Vagina (tissue), 2 donors: ENCODE measurements at places on chromosomes 5 and 9.

DNA sequence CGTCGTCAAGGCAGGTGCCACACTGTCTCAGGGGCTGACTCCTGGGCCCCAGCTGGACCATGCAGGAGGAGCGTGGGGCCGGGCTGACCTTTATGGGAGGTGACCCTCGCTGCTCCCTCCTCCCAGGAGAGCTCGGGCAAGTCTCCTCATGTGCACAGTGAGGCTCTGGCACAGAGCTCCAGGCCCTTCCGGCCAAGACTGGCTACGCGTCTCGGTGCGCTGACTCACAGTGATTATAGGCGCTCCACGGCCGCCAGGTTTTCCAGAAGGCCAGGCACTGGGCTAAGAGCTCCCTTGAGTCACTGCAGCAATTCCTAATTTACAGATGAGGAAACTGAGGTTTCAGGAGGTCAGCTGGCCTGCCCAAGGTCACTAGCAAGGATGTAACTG is 47.4 kb downstream of the VAV2 start:
- DNase-seq: no peak

- no peak for DNase-seq
Observed at GRCh38 chr9:30925635-30926034, 1458.8 kb upstream of the ACO1 start.

- DNase-seq: no peak
Observed at GRCh38 chr5:38434966-38435705, 121.3 kb downstream of the LIFR start.

DNA sequence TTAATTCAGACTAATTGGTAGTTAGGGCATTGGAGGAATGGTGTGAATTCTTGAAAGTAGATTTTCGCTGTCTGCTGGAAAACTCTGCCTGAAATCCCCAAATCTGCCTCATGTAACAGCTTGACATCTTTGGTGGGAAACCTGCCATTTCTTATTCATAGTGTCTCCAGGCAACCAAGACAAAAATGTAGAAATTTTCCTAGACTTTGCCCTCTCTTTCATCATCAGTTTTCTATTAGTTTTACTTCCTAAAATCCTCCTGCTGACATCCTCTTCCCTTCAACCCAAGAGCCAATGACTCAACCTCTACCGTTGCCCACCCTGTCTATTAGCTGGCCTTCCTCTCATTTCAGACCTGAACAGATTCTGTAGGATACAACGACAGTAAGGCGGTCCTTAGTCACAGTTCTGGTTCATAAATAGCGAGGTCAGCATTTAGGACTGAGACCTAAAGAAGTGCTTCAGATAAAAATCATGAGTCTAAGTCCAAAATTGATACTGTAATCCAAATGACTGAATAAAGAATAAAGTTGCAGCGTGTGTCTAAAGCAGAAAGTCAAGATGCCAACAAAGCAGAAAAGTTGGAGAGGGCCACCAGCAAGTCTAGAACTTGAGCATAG is 133.9 kb downstream of the MUSK start:
- no peak for DNase-seq

GRCh38 chr5:154477382-154478223 is 424 bp downstream of the HAND1 start:
- no peak for DNase-seq

GRCh38 chr9:34628656-34629490 is at the start of gene ARID3C:
Gene ARID3C, minus strand, starts transcription at chr9:34629066. Its CDS starts 1,052 bp downstream, at chr9:34628014.
- DNase-seq: no peak

GRCh38 chr5:5805916-5806315 is 383.4 kb downstream of the ICE1 start:
- DNase-seq: no peak

- no peak for DNase-seq
Observed at GRCh38 chr5:61167382-61167781, 5.1 kb upstream of the SMIM15 start.

DNA sequence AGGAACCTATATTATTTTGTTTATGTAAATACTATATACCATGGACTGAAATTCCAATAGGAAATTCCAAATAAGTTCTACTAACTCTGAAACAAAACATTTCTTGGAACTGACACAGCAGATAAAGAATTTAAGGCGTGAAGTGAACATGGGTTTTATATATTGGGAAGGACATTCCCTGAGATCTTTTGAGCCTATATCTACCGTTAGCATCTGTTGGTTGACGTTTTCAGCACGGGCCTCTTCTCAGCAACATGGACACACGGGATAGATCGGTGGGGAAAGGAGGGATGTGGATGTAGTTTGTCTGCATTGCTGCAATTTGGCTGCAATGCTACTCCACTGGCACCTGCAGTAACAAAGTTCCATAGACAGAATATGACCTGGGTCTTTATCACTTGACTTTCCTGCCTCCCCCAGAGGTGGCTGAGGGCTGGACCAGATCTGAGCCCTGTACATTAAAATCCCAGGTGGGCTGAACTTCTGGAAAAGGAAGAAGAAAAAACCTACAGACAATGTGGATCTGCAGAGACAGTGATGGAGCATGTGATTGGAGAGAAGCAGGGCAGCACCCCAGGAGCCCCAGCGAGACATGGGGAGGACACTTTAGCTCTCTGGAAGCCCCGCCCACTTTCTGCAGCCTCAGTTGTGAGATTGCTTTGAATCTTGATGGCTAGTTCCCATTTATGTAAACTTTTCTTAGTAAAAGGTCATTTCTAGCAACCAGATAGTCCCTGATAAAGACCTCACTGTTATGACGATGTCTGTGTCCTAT is 91.2 kb upstream of the CPEB4 start:
- DNase-seq: no peak

GRCh38 chr9:18358325-18358724 is 115.6 kb upstream of the ADAMTSL1 start:
- DNase-seq: no peak

- no peak for DNase-seq
Observed at GRCh38 chr5:111392181-111392580, 120.2 kb downstream of the STARD4 start.

GRCh38 chr9:116789081-116789480 is 102.0 kb downstream of the TRIM32 start:
- DNase-seq: no peak

DNA sequence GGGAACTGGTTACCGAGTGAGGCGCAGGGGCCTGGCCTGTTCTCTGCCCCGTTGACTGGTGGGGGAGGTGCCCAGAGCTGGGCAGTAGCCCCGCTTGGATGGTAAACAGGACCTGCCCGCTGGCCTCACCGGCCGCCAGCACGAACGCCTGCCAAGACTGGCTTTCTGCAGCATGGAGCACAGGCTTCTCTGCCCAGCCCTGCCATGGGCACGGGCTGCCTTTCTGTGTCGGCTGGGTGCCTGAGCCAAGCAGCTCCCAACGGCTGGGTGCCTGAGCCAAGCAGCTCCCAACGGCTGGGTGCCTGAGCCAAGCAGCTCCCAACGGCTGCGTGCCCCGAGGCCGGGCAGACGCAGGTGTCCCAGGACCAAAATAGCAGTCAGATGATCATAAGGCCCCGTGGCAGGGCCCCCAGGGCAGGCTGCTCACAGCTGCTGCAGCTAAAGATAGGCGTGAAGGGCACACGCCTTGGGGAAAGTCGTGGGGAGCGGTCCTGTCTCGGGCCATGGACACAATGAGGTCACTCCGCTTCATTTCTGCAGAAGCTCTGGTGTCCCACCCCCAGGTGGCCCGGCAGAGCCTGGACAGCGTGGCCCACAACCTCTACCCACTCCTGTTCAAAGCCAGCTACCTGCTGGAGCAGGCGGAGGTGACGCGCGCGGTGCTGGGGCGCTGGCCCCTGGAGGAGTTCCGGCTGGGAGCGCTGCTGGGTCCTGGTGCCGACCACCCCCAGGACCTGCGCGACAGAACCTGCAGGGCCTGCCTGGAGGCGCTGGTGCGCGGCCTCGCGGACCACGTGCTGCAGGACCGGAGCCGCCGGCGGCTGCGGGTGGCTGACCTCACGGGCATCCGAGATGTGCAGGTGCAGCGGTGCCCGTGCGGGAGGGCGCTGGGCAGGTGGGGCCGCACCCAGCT is at the start of gene LRRC14B:
TSS of gene LRRC14B (plus strand) at position 460 of the 913 bp plus-strand sequence. CDS start at position 504, 44 bp downstream.
- DNase-seq: no peak

- no peak for DNase-seq
Observed at GRCh38 chr9:91856419-91856818, 93.6 kb downstream of the ROR2 start.

DNA sequence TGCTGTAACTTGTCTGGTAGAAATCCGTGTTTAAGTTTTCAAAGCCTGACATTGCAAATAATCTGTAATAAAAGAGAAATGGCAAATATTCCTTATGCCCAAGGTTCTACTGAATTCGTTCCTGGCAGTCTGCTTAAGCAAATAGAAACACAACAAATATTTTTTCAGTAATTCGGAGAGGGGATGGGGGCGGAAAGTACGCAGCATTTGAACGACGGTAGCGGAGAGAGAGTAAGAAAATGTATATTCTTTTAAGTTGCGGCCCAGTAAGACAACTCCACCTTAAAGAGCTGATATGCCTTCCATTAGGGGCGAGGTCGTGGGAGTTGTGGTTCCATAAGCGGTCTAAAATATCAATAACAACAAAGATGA is 569 bp downstream of the YIPF5 start:
- DNase-seq: no peak

DNA sequence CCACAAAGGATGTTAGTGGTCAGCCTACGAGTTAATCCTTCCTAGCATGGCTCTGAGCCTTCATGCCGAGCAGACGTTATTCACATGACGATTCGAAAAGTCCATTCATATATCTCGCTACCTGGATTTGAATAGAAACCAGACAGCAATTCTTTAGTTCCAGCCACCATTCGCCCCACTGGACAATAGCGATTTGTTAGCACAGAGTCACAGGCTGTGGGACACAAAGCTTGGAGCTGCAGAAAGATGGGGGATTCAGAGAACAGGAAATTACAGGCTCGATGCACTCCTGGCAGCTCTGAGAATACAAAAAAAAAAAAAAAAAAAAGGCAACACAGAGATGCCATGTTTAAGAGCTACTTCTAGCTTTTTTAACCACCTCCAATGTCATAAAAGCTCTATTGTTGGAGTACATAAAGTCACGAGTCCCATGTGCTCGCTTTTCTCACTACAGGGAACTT is 110.7 kb downstream of the NR6A1 start:
- no peak for DNase-seq
